ENCODE measurements at places on chromosomes 2 and 18.

DNA sequence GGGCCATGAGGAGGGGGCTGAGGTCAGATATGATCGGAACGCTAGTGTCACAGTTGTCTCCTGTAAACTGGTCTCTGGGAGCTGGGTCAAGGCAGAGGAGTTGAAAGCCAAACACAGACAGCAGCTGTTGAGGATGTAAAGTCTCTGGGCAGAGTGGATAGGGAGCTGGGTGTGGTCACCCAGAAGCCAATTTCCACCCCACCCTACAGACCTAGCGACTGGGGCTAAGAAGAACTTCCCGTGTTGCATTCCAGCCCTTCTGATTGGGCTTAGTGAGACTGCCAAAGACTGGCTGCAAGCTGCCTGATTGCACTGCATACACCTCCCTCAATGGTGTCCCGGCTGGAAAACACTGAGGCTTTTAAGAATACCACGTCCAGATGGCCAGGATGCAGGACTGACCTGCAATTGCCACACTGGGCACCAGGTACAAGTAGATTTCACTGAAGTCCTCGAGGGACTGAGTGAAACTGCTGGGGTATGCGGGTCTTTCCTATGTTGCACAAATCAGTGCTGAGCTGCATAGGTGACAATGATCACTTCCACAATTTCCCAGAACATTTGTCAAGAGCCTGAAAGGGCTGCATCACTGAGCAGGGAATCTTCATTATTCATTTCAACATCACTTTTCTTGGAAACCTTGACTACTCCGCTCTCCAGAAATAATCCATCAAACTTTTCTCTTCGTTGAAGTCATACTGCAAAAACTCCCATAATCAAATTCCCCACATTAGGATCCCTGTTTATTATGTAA lies 43.1 kb upstream of the EML4 start:
- H3K36me3 ChIP-seq, result peaks cover 6% of the 10 kb centered on the region
- H3K27me3 ChIP-seq, result no peaks in the 10 kb centered on the region
- no peak overlapping the region for H3K27ac ChIP-seq
- peaks cover 68% of the 10 kb centered on the region for H3K4me1 ChIP-seq

DNA sequence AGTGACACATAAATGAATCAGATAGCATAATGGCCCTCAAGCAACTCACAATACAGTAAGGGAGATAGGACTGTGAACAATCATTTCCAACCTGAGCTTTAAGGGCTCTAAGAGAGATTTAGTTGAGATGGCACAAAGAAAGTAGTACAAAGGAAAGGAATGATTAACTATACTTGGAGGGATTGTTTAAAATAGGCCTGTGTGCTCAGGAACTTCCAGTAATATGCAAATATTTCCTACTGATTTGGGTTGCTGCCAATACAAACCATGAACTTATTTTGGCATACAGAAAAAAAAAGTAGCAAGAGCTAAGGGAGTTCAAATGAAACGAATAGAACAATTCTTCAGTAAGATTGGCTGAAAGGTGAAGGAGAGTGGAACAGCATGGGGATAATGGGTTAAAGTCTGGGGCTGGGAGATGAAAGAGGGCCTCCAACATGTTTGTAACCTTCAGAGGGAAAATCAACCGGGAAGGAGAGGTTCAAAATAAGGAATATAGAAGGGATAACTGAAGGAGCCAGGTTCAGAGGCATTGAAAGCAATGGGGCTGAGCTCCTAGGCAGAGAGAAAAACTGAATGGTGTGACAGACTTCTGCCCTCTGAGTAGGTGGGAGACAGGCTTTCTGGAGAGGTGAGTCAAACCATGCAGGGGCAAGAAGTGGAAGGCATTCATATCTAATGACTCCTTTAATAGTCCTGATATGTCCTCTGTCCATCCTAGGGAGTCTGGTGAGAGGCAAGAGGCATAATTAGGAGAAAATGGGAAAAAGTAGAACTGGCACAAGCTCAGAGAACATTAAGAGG lies 83.5 kb downstream of the DNAH7 start:
- H3K4me1 ChIP-seq, result no peaks in the 10 kb centered on the region
- no peak overlapping the region for H3K27ac ChIP-seq
- H3K4me3 ChIP-seq, result no peak overlapping the region
- H3K36me3 ChIP-seq, result no peaks in the 10 kb centered on the region

GRCh38 chr2:104312684-104313083 lies 541.2 kb upstream of the POU3F3 start:
- H3K27ac ChIP-seq, result no peak overlapping the region
- no peak for DNase-seq
- H3K4me1 ChIP-seq, result no peaks in the 10 kb centered on the region
- no peaks in the 10 kb centered on the region for H3K36me3 ChIP-seq
- no peak overlapping the region for H3K4me3 ChIP-seq
- H3K27me3 ChIP-seq, result peaks cover 3% of the 10 kb centered on the region

GRCh38 chr2:220065581-220065980 lies 438.2 kb downstream of the SLC4A3 start:
- no peak overlapping the region for H3K27ac ChIP-seq
- H3K36me3 ChIP-seq, result no peaks in the 10 kb centered on the region
- no peak for DNase-seq
- peaks cover 6% of the 10 kb centered on the region for H3K27me3 ChIP-seq
- H3K4me1 ChIP-seq, result no peaks in the 10 kb centered on the region

DNA sequence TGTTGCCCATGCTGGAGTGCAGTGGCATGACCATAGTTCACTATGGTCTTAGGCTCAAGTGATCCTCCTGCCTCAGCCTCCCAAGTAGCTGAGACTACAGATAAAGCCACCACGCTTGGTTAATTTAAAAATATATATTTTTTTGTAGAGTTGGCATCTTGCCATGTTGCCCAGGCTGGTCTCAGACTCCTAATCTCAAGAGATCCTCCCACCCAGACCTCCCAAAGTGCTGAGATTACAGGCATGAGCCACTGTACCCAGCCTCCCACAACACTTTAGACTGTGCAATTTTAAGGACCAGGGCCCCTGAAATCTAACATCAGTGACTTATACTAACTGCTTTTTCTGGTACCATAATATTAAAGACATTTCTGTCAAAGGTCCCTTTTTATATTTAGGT lies 5.2 kb downstream of the TXNDC2 start:
- no peak overlapping the region for H3K27ac ChIP-seq
- H3K4me1 ChIP-seq, result peaks cover 6% of the 10 kb centered on the region
- no peaks in the 10 kb centered on the region for H3K36me3 ChIP-seq
- H3K4me3 ChIP-seq, result no peak overlapping the region
- peaks cover 3% of the 10 kb centered on the region for H3K27me3 ChIP-seq

GRCh38 chr2:105645031-105645937 lies 99.4 kb upstream of the NCK2 start:
- DNase-seq, result no peak
- H3K4me3 ChIP-seq, result no peak overlapping the region
- H3K27ac ChIP-seq, result no peak overlapping the region
- H3K4me1 ChIP-seq, result peaks cover 3% of the 10 kb centered on the region
- no peaks in the 10 kb centered on the region for H3K36me3 ChIP-seq

DNA sequence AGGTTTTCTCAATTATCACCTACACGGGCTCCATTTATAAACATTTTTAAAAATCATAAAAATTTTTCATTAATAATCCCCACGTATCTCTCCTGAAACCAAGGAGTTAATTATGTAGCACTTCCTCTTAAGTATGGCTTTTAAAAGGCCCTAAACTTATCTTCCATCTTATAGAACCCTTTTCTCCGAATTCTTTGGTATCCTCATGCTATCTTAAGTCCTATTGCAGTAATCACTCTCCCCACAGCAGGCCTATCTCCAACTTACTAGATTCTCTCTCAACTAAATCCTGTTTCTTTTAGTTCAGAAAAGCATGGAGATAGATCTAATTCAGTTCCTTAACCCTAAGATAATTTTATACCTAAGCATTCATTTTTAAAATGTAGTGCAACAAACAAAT lies 26.2 kb downstream of the RPRD1A start:
- H3K4me1 ChIP-seq, result peaks cover 35% of the 10 kb centered on the region
- no peak overlapping the region for H3K27ac ChIP-seq
- DNase-seq, result no peak
- H3K27me3 ChIP-seq, result no peaks in the 10 kb centered on the region

DNA sequence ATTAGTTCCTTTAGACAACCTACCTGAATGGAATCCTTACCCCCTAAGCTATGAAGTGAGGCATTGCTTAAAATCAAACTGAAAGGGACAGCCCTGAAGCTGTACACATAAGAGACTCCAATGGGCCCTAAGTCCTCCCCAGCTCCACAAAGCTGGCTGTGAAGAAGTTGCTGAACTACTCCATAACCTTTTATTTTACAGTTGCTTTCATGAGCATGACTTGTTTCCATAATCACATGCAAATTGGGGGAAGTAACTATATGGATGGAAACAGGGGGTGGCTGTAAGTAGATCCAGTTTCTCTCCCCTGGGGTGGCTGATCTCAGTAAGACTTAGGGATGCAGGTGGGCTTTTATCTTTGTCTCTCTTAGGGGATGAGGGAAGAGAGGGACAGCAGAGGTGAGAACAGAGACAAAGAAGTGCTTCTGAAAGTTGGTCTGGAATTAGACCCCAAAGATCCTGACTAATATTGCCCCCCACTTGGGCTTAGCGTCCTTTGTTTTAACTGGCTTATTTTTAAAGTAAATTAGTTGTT lies 5.5 kb downstream of the FZD5 start:
- no peak overlapping the region for H3K4me3 ChIP-seq
- no peak for DNase-seq
- H3K4me1 ChIP-seq, result peaks cover 18% of the 10 kb centered on the region
- peaks cover 9% of the 10 kb centered on the region for H3K36me3 ChIP-seq
- H3K27ac ChIP-seq, result no peak overlapping the region
- peaks cover 39% of the 10 kb centered on the region for H3K27me3 ChIP-seq

GRCh38 chr18:21402272-21402671 lies 160.2 kb downstream of the GREB1L start:
- no peak overlapping the region for H3K27ac ChIP-seq
- no peaks in the 10 kb centered on the region for H3K4me1 ChIP-seq
- no peaks in the 10 kb centered on the region for H3K36me3 ChIP-seq
- H3K4me3 ChIP-seq, result no peak overlapping the region
- peaks cover 9% of the 10 kb centered on the region for H3K27me3 ChIP-seq
- DNase-seq, result no peak

- no peaks in the 10 kb centered on the region for H3K36me3 ChIP-seq
- no peak overlapping the region for H3K4me3 ChIP-seq
Observed at GRCh38 chr18:50454387-50454988, 79.6 kb downstream of the SKA1 start.

DNA sequence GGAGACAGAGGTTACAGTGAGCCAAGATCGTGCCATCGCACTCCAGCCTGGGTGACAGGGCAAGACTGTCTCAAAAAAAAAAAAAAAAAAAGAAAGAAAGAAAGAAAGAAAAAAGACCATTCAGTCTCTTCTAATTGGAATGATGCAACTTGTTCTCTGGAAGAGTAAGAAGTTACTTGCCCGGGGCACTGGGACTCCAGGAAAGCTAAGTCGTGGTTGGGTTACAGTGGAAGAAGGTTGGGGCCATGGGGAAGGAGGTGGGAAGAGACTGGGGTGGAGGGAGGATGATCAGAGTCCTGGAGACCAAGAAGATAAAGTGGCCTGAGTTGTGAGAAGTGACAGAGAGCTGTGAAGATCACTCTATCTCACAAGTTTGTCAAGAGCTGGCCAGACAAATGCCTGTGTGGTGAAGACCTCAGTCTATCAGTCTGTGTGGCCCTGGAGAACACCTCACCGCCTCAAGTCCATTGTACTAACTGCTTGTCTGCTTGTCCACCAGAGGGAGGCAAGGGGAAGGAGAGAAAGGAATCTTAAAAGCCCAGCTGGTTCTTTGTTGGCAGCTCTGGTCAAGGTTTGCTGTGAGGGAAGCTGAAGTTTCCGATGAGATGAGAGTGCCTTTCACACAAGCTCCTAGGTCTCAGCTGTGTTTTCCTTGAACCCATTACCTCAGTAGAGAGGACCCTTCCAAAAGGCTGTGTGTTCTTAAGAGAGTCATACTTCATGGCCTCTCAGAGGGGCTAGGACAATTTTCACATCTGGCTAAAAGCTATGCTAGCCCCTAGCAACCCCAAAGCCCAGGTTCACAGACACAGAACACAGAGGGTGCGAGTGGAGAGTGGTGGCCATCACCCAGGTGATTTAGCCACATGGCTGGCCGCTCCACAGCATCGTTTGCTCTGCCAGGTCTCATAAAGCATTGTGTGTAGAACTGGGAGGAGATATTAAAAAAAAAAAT lies 72.0 kb upstream of the TMEM178A start:
- H3K4me1 ChIP-seq, result no peaks in the 10 kb centered on the region
- no peak overlapping the region for H3K4me3 ChIP-seq
- no peaks in the 10 kb centered on the region for H3K36me3 ChIP-seq
- DNase-seq, result no peak

- peak within 1 kb of the TSS; percentile 84 for H3K4me3 ChIP-seq
- peak; percentile 24 for DNase-seq
- no peaks in the 10 kb centered on the region for H3K36me3 ChIP-seq
- peaks cover 46% of the 10 kb centered on the region for H3K27me3 ChIP-seq
- peaks cover 10% of the 10 kb centered on the region for H3K4me1 ChIP-seq
Observed at GRCh38 chr2:165793779-165794535, at the start of gene GALNT3. Gene GALNT3 (minus strand): TSS chr2:165794247. CDS start chr2:165770700, 23,547 bp downstream.

- no peak overlapping the region for H3K4me3 ChIP-seq
- no peaks in the 10 kb centered on the region for H3K27me3 ChIP-seq
- no peak overlapping the region for H3K27ac ChIP-seq
- DNase-seq, result no peak
- H3K36me3 ChIP-seq, result no peaks in the 10 kb centered on the region
Observed at GRCh38 chr2:76870011-76870410, 652.2 kb downstream of the LRRTM4 start.

- H3K27ac ChIP-seq, result no peak overlapping the region
- no peaks in the 10 kb centered on the region for H3K36me3 ChIP-seq
- no peak overlapping the region for H3K4me3 ChIP-seq
- H3K27me3 ChIP-seq, result no peaks in the 10 kb centered on the region
Observed at GRCh38 chr18:10410472-10411308, 43.7 kb upstream of the APCDD1 start.

- H3K27me3 ChIP-seq, result no peaks in the 10 kb centered on the region
- H3K36me3 ChIP-seq, result peaks cover 2% of the 10 kb centered on the region
- H3K27ac ChIP-seq, result no peak overlapping the region
- DNase-seq, result no peak
- no peak overlapping the region for H3K4me3 ChIP-seq
Observed at GRCh38 chr2:27453968-27454367, 11.8 kb downstream of the KRTCAP3 start.

GRCh38 chr2:129479892-129480291 lies 499.6 kb upstream of the RAB6C start:
- H3K27me3 ChIP-seq, result peaks cover 13% of the 10 kb centered on the region
- H3K36me3 ChIP-seq, result no peaks in the 10 kb centered on the region
- no peak overlapping the region for H3K27ac ChIP-seq
- no peak for DNase-seq

DNA sequence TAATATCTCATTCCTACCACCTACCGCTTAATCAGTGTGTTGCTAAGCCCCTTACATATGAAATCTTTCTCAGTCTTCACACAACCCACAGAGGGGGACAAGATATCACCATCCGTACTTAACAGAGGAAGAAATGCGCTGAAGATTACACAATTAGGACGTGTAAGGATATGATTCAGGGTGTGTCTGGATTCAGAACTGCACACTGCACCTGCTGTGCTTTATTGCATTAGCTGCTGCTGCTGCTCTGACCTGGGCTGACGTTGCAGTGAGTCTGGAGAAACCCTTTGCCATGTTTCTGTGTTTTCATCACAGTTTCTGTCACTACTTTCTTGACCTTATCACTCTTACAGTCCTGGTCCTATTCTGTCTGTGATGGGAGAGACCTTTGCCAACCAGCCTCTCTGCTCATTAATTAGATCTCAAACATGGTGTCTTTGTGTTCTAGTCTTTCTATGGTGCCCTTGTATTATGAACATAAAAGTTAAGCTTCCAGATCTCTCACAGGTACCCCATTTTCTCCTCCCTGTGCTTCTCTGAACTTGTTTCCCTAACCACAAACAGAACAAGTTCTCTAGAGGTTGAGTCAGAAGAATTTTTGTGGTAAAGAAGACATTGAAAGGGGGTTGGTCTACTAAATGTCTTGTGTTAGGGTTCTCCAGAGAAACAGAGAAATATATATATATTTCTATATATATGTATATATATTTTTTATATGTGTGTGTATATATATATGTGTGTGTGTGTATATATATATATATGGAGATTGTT lies 92.9 kb upstream of the CYP1B1 start:
- H3K27me3 ChIP-seq, result peaks cover 48% of the 10 kb centered on the region
- no peaks in the 10 kb centered on the region for H3K4me1 ChIP-seq
- H3K27ac ChIP-seq, result no peak overlapping the region
- H3K36me3 ChIP-seq, result no peaks in the 10 kb centered on the region
